ENCODE measurements at places on chromosomes 3 and 15. TPM values are rescaled to one million over a fixed set of nuclear protein-coding genes. Genes with fewer than 3 reads are reported as not detected.

The ITIH4 gene
- total RNA-seq, result 34.2 TPM

The MITF gene
- total RNA-seq, result 48.2 TPM

The CIB1 gene
- total RNA-seq, result 45.7 TPM

The TMED3 gene
- total RNA-seq, result 3.7 TPM

The BTLA gene
- not detected for total RNA-seq

The MKRN2OS gene
- total RNA-seq, result not detected

The NOX5 gene
- not detected for total RNA-seq

The BFSP2 gene
- not detected for total RNA-seq

The SPSB4 gene
- 0.59 TPM for total RNA-seq

The IL16 gene
- total RNA-seq, result 2.1 TPM

The MAP1A gene
- 7.1 TPM for total RNA-seq

The RBP2 gene
- total RNA-seq, result not detected

The AADAC gene
- total RNA-seq, result not detected

The PLSCR4 gene
- 4.2 TPM for total RNA-seq

The NR1I2 gene
- total RNA-seq, result not detected

The ADGRG7 gene
- total RNA-seq, result not detected

The ANKRD34C gene
- total RNA-seq, result not detected

The NAALADL2 gene
- 1.9 TPM for total RNA-seq

The CSTA gene
- 0.84 TPM for total RNA-seq

The KNG1 gene
- total RNA-seq, result 0.26 TPM

The SLCO3A1 gene
- 9.4 TPM for total RNA-seq

The MRPL3 gene
- total RNA-seq, result 53.0 TPM

The DAZL gene
- total RNA-seq, result not detected

The CFAP100 gene
- not detected for total RNA-seq

The SPINK8 gene
- not detected for total RNA-seq

The TRIM42 gene
- total RNA-seq, result not detected

The EPHA6 gene
- not detected for total RNA-seq

The OXSM gene
- total RNA-seq, result 11.1 TPM

The UBAP1L gene
- total RNA-seq, result 1.3 TPM

The GOLGA6L10 gene
- 0.61 TPM for total RNA-seq

The EBLN2 gene
- 1.0 TPM for total RNA-seq

The TMEM158 gene
- 1.5 TPM for total RNA-seq

The LAMB2 gene
- total RNA-seq, result 146 TPM

The MAGEL2 gene
- total RNA-seq, result 0.12 TPM

The ARPP21 gene
- 145 TPM for total RNA-seq

The KCNH8 gene
- not detected for total RNA-seq

The SATB1 gene
- total RNA-seq, result 48.6 TPM

The SLC28A2 gene
- not detected for total RNA-seq

All from psoas muscle (tissue), 8 donors.